Femur (tissue), 1 donor: ENCODE measurements at places on chromosomes 3 and 15.

DNA sequence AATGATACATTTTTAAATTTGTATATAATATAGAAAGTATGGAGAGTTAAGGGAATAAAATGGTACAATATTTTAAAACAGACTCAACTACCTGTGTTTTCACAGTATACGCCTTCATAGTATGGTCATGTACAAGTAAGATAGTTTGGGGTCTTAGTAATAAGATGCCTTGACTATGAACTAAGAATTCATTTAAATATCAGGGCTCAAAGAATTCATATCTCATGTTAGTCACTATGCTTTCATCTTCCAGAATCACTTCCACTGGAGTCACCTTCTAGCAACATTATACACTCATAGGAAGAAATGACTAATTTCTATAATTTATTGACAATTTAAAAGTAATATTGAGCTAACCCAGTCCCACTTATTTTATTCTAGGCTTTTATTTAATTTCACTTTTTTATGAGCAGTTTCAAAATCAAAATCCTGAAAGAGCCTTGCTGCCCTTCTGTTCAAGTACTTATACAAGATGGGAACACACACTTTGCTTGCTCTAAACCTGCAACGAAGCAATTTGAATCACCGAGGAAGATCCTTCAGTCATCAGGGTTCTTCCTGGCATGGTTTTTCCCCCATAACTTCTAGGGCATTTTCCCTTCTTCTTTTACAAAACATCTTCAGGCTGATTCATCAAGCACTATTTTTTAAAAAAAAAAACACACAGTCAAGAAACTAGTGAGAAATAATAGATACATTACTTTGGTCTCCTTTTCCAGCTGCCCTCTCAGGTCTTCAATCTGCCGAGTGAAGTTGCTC lies 94.1 kb downstream of the MYH15 start:
- DNase-seq: no peak

DNA sequence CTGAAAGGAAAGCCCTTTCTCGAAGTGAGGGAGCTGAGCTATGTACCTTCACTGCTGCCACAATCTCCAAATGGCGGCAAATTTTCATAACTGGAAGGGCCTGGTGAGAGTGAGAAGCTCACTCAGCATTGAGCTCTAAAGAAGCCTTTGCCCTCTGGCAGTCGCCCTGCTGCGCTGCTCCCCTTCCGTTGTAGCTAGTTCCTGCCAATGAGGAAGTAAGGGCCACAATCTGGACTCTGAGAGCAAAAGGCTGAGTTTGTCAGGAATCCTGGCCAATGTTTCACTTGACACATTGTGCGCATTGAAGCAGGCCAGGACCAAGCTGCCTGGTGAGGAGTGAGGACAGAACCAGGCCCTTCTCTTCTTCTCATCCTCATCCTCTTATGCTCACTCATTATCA lies 579.5 kb downstream of the PDCD6IP start:
- no peak for DNase-seq

- DNase-seq: no peak
Measured at GRCh38 chr3:141511361-141511760, 24.5 kb downstream of the RASA2 start.

GRCh38 chr15:91348752-91349500 lies 248.9 kb downstream of the SV2B start:
- no peak for DNase-seq

GRCh38 chr3:183443395-183444385 lies 15.3 kb upstream of the MCF2L2 start:
- no peak for DNase-seq

GRCh38 chr15:29795610-29796009 lies 26.7 kb downstream of the TJP1 start:
- DNase-seq: no peak

- DNase-seq: no peak
Measured at GRCh38 chr15:22888120-22888859, 49.8 kb downstream of the NIPA2 start.

- no peak for DNase-seq
Measured at GRCh38 chr3:23405081-23405480, 202.0 kb downstream of the UBE2E2 start.

- DNase-seq: no peak
Measured at GRCh38 chr3:177725165-177725564, 527.9 kb upstream of the TBL1XR1 start.

DNA sequence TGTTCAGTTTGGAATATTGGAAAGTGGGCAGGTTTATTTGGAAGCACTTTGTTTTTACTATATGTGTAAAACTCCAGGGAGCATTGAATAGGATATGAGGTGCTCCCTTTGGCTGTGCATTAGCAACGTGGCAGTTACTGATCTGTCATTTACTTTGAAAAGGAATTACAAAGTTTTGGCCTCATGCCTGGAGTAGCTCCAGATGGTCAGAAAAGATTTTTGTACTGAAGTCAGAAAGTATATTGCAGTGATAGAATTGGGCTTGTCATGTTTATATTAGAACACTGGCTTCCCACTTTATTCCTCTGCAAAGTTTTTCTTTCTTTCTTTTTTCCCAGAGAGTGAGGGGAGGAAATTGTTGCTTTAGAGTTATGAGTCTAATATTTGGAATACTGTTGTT lies 26.1 kb downstream of the FNDC3B start:
- peak; percentile 71 for DNase-seq

- no peak for DNase-seq
Measured at GRCh38 chr3:45693941-45694521, 4.8 kb downstream of the SACM1L start.

DNA sequence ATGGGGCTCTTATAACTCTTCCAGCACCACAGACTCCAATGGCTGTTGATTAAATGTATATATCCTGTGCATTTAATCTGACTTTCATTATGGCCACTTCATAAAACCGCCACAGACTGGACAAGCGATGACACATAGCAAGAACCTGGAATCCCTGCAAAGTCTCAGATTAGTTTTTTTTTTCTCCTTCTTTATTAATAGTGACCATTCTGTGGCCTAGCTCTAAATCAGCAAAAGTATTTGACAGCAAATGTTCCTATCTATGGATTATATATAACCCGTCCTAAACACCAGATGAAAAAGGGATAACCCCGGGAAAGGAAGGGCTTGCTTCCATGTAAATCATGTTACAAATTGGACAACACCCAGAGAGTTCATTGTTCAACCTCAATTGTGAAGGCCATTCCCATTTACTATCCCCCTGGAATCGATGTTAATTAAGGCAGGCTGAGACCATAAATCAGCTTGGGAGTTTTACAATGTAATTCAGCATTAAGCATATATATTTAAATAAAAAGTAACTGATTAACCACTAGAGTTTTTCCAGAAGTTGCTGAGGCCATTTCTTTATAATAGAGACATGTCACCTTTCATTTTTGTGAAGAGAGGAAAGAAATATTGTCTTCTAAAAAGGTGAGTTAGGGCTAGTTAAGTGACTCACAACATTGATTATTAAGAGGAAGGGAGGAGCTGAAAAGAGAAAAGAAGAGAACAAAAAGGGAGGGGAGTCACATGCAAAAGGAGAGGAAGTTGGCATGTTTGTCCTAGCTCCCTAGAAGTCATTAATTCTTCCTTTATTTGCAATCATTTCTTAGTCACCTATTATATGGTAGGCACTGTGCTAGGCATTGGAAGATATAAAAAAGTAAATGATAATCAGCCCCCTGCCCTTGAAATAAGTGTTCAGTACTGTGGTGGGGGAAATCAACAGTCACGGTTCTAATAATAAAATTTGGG lies 26.2 kb downstream of the ALDH1A2 start:
- no peak for DNase-seq

GRCh38 chr3:4888913-4889846 lies 90.1 kb upstream of the BHLHE40 start:
- peak; percentile 39 for DNase-seq

- DNase-seq: no peak
Measured at GRCh38 chr15:44910981-44911625, 45.4 kb upstream of the TERB2 start.

GRCh38 chr3:122247087-122247824 lies 63.8 kb downstream of the CASR start:
- DNase-seq: peak; percentile 29

GRCh38 chr3:52453496-52454249 lies at the start of gene TNNC1:
TSS of gene TNNC1 (minus strand) at chr3:52454041. CDS start at chr3:52454015, 26 bp downstream.
- peak; percentile 58 for DNase-seq

DNA sequence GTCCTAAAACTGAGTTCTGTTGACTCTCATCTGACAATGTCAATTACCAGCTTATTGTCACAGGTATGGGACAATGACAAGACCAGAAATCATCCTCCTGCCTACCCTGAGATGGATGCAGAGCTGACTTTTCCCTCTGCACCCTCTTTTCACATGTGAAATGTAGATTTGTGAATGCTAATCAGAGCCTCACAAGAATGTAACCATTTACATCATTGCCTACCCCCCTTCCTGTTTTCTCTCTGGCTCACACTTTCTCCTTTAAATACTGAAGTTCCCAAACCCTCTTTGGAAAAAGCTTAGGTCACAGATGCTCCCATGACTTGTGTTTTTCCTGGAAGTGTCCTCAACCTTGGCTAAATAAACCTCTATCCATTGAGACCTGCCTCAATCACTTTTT lies 228.2 kb downstream of the MYRIP start:
- DNase-seq: no peak

GRCh38 chr15:70627734-70628548 lies 135.4 kb downstream of the UACA start:
- DNase-seq: peak; percentile 80

GRCh38 chr3:101635954-101636798 lies 40.8 kb downstream of the ZBTB11 start:
- DNase-seq: peak; percentile 51

DNA sequence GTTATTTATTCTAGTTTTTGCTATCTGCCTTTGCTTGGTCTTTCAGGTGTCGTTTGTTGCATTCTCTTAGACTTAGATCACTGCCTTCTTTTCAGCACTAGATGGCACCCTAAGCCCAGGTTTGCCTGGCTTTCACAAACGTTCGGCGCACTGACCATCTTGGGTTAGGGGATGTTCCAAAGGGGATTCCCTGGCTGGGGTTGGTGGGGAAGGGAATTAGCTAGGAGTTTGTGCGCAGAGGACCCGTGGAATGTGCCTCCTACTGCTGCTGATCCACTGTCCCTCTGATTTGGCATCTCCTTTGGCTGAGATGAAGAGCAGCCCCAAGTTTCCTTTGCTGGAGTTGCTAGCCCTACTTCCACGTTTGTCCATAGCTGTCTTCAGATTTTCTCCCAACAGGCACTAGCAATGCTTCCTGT lies 33.9 kb downstream of the PFN2 start:
- peak; percentile 44 for DNase-seq

GRCh38 chr3:172561897-172562640 lies 38.8 kb upstream of the TNFSF10 start:
- no peak for DNase-seq
